AML-193 (cell line): ENCODE measurements at places on chromosomes 2 and 18.

DNA sequence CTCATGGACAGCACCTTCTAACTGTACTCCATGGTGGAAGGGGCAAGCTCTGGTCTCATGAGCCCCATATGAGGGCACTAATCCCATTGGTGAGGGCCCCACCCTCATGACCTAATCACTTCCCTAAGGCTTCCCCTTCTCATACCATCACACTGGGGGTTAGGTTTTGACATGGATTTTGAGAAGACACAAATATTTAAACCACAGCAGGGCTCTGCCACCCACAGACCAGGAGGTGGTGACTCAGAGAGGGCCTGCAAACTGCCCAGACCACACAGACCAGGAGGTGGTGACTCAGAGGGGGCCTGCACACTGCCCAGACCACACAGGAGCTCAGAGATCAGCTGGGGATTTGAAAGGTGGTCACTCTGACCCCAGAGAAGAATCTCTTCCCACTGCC lies 222.0 kb downstream of the KLHL29 start:
- no peak for DNase-seq

DNA sequence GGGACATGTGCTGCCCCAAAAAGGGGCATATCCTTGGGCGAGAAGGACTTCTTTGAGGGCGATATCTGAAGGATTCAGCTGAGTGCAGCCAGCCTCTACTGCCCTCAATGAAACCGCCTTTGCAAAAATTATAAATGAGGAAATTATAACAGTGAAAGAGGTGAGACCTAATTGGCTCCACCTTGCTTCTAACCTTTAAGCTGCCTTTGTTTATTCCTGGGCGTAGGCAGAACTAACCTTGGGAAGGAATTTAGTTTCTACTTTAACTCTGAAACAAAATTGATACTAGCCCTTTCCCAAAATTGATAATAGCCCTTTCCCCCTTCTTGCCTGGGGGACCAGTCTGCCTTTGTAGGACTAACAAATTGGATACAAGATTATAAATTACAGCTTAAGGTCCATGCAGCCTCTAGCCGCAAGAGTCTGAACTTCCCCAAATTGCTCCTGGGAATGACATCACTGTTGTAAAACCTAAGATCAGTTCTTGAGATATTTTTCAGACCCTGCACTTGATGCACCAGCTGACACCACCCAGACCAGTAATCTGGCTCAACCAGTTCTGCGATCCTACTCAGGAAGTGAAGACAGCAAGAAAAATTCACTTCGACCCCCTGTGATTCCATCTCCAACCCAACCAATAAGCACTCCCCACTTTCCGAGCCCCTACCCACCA lies 36.0 kb upstream of the ASAP2 start:
- no peak for DNase-seq

GRCh38 chr18:44915661-44916060 lies 235.0 kb downstream of the SETBP1 start:
- DNase-seq, result no peak

- DNase-seq, result no peak
Observed at GRCh38 chr2:117058366-117058765, 756.1 kb upstream of the DDX18 start.

GRCh38 chr2:110770404-110770958 lies 38.1 kb downstream of the ACOXL start:
- DNase-seq, result no peak

DNA sequence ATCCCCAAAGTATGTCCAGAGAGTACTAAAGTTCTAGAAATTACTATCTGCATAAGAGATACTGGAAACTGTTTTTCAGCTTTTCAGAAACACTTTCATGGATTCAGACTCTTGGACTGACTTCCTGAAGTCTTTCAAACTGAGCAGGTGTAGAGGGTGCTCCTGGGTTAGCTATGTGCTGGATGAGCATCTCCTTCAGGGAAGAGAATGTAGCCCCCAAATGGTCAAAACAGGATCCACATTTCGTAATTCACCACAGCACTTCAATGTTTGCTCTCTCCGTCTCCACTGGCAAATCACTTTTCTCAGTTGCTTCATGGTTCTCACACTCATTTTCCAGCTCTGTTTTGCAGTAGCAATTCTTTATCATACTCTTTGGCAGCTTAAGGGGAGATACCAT lies 23.2 kb upstream of the SATB2 start:
- DNase-seq, result no peak

GRCh38 chr2:235463893-235464292 lies 29.9 kb upstream of the AGAP1 start:
- no peak for DNase-seq

- no peak for DNase-seq
Observed at GRCh38 chr2:173119069-173119807, 43.6 kb downstream of the MAP3K20 start.

DNA sequence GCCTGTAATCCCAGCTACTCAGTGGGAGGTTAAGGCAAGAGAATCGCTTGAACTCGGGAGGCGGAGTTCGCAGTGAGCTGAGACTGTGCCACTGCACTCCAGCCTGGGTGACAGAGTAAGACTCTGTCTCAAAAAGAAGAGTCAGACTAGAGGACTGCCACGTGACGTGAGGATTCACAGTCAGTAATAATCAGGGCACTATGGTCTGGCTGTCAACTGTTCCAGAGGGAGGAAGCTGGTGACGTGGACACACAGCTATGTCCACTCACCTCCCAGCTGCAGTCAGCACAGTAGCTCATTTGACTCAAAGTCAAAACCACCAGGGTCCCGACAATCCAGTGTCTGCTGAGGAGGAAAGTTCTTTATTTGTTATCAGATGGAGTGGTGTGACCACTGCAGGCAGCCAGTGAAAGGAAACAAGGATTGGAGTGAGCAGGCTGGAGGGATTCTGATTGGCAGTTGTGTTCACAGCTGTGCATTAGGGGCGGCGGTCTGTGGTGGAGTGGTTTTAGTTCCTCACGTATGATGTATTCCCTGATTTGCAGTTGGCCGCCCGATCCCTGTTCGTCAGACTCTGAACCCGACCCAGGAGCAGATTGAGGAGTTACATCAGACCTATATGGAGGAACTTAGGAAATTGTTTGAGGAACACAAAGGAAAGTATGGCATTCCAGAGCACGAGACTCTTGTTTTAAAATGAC lies 37.9 kb downstream of the MOGAT1 start:
- DNase-seq, result no peak

DNA sequence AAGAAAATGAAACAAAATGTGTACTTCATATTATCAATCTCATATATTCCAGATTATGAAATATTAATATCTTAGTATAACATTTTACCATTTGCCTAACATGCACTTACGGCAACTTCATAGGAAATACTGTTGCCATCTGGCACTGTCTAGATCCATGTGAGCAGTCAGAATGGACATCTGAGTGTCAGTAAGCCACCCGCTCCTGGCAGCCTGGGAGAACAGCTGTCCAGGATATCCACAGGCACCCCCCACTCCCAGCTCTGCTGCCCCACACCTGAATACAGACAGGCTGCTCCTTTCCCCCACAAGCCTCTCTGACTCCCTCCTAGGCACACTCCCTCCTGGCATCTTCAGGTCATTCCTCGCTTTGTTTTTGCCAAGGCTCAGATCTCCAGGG lies 127.0 kb downstream of the GAREM1 start:
- DNase-seq, result no peak

GRCh38 chr18:24177499-24178133 lies 38.8 kb downstream of the CABYR start:
- no peak for DNase-seq

DNA sequence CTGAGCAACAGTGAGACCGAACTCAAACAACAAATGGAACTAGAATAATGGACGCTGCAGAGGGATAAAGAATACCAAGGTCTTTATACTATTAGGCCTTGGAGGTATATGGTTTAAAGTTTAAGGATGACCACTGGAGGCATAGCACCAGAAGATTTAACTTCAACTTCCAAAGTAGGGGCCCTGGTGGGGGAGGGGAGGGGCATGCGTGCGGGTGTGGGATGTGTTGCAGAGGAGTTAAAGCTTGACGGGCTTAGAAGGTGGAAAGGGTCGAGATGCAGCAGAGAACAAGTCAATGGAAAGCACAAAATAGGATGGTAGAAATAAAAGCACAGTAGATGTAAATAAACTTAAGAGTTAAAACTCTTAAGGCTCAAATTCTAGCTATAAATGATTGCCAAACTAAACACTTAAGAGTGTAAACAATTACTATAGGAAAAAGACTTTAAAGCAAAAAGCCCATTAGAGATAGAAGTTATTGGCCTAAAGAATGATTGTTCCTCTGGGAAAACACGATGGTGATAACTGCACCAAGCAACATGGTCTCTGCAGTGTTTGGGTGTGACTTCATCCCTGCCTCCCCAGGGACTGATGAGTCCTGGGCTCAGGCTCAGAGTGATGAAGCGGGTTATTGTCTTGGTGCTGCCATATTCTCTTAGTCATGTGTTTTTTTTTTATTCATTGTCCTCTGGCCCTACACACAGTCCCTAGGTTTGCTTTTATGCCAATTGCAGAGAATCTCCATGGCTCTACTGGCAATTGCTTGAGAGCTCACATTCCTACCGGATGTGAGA lies 13.0 kb downstream of the RRM2 start:
- DNase-seq, result no peak

DNA sequence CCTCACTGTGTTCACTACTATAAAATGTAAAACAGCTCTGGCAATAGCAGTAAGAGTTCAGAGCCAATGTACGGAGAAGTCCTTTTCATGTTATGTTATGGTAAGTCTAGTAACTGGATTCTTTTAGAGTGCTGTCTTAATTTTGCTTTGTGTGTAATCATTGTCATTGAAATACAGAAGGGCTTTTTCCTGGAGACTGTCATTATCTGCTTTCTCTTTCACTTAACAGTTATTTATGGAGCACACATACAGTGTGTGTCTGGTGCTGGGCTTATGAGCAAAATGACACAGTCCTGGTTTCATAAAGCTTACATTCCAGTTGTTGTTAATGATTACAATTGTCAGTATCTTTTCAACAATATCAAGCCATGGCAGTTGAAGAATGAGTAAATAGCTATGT lies 95.5 kb downstream of the CCDC102B start:
- DNase-seq, result no peak

- no peak for DNase-seq
Observed at GRCh38 chr2:223538920-223539440, 63.2 kb downstream of the SCG2 start.

DNA sequence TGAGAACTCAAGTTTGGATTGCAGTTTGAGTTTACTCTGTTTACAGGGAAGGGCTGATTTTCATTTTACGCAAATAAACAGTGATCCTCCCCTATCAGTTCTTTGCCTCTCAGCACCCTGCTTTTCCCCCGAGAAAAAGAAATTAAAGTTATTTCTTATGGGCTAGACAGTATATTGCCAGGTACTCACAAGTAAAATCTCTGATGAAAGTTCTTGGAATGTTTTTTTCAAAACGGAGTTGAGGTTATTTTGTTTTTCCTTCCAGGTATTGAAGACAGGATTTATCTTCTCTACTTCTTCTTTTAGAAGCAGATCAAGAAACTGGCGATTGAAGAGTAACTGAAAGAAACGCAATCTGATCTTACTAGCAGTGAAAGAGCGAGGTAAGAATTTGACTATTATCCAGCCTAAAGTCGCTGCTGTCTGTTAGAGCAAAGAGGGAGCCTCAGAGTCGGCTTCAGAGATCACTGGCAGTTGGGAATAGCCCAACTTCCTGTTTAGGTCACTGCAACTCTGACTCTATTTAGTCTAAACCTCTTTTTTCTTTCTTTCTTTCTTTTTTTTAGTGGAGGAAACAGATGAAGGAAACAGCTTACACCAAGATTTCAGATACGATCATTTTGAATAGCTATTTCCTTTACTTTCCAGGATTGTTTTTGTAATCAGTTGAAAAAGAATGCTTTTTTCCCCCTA lies at the start of gene TFPI:
Gene TFPI (minus strand): TSS at position 425 of the 693 bp plus-strand sequence. CDS start 50,667 bp downstream, outside the sequence.
- peak; percentile 35 for DNase-seq

- no peak for DNase-seq
Observed at GRCh38 chr18:35024196-35024595, 17.0 kb upstream of the MAPRE2 start.

- no peak for DNase-seq
Observed at GRCh38 chr2:144230448-144231085, 289.4 kb downstream of the ZEB2 start.

- peak; percentile 39 for DNase-seq
Observed at GRCh38 chr2:140734992-140735391, 1395.8 kb downstream of the LRP1B start.

DNA sequence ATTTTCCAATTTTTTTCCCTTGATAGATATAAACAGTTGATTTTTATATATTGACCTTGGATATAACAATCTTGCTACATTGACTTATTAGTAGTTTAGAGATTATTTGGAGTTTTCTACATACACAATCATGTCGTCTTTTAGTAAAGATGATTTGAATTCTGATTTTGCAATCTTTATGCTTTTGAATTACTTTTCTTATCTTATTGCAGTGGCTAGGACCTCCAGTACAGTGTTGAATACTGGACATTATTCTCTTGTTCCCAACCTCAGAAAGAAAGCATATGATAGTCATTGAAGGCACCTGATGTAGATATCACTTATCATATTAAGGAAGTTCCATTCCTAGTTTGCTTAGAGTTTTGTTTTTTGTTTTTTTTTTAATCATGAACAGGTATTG lies 90.2 kb downstream of the RAB3GAP1 start:
- DNase-seq, result no peak

DNA sequence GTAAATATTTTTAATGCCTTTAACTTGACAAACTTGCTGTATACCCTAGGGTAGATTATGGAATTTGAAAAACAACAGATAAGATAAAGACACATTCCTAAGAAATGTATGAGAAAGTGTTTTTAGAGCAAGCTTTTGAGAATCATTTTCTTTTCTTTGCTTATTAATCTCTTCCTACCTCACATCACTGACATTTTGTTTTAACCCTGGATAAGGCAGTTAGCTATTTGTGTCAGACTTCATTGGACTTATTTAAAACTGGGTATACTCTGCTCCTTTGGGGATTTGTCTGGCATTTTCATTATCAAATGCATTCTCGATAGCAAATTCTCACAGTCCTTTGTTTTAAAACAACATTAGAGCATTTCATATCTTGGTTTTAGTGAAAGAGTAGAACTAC lies 17.2 kb downstream of the EML4 start:
- DNase-seq, result no peak

GRCh38 chr2:218002845-218003180 lies at the start of gene TNS1:
TNS1 (minus strand) TSS chr2:218002995; CDS start chr2:218002872, 123 bp downstream.
- DNase-seq, result no peak

GRCh38 chr2:172623249-172623965 lies 67.5 kb downstream of the PDK1 start:
- DNase-seq, result no peak

- no peak for DNase-seq
Observed at GRCh38 chr2:37782721-37783371, 111.4 kb upstream of the CDC42EP3 start.
